CD4-positive, alpha-beta T cell treated with Interleukin-17A for 4 hours (primary cell): ENCODE measurements at places on chromosomes 11 and 22.

DNA sequence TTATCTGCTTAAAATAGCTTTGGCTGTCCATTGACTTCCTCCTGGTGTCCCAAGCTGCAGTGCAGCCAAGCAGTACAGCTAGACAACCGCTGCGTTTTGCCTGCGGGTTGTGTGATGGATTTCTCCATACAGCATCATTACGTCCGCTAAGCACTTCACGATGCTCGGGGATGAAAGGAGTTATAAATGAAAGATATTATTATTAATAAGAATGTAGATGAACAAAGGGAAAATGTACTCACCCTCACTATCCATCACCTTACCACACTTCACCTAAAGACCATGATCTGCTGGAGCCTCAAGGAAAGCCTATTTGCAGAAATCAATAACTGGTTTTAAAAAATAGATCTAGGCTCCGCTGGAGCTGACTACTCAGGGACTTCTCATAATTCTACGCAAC is 509.1 kb downstream of the OPCML start:
- DNase-seq, result no peak

DNA sequence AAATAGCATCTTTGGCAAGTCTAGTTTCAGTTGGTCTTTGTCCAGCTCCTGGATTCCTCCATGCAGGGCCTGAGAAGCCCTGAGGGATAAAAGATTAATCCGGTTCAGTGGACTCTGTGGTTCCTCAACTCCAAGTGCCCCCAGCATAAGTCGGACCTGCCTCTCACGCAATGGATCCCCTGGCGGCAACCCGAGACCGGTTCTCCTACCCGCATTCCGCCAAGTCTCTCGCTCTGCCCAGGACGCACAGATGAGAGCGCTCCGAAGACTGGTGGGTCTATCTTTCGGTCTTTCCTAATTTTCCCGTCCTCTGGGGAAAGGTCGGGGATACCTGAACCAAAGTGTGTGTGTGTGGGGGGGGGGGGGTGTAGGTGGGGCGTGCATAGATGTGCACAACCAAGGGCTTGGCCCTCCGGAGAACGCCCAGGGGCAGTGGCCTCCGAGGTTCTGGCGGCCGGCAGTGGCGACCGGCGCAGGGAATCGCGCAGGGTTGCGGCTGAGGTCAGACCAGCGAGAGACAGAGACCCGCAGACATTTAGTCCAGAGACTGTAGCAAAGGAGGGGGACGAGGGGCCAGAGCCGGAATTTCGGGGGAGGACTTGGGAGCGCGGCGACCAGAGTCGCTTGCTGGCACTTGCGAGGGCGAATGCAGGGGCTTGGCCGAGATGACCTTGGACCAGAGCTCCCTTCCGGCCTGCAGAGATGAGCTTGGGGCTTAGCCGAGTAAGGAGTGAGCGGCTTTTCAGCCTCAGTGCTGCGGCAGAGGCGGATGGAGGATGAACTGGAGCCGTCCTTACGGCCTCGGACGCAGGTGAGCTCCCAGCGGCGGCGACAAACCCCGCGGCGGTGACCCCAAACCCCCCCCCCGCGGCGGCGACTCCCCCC is 712 bp upstream of the SLC2A11 start:
- DNase-seq, result peak; percentile 33

DNA sequence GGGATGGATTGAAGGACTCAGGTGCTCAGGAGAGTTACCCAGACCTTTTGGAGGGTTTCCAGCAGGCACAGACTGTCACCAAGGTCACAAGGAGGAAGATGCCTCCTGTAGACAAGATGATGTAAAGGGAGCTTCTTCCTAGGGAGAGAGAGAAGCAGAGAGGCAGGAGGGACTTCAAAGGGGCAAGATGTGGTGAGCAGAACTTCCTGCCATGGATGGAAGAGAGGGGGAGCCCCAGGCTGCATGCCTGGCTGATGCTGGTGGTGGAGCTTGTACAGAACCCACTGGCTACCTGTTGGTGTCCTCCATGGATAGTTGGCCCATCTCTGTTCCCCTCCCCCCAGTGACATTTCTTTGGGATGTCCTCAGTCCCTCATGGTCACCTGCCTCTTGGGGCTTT is 4.2 kb downstream of the HEPN1 start:
- DNase-seq, result peak; percentile 41

DNA sequence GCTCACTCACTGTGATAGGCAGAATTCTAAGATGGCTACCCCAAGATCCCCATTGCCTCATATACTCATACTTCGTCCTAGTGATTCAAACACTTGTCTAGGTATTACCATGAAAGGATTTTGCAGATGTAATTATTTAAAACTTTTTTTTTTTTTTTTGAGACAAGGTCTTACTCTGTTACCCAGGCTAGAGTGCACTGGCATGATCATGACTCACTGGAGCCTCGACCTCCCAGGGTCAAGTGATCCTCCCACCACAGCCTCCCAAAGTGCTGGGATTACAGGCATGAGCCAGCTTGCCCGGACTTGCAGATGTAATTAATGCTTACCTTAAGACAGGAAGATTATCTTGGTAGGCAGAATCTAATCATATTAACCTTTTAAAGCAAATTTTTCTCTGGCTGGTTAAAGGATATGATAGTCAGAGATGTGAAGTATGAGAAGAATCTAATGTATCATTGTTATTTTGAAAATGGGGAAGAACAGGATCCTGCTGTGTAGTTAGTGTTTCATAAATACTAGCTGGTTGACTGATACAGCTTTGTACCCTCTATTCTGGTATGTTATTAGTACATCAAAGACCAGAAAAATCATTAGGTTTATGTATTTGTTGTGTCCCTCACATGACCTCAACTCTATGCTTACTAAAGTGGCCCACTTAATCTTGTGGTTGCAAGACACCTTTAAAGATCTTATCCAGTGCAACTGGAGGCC is 35.5 kb downstream of the C2CD3 start:
- DNase-seq, result no peak

DNA sequence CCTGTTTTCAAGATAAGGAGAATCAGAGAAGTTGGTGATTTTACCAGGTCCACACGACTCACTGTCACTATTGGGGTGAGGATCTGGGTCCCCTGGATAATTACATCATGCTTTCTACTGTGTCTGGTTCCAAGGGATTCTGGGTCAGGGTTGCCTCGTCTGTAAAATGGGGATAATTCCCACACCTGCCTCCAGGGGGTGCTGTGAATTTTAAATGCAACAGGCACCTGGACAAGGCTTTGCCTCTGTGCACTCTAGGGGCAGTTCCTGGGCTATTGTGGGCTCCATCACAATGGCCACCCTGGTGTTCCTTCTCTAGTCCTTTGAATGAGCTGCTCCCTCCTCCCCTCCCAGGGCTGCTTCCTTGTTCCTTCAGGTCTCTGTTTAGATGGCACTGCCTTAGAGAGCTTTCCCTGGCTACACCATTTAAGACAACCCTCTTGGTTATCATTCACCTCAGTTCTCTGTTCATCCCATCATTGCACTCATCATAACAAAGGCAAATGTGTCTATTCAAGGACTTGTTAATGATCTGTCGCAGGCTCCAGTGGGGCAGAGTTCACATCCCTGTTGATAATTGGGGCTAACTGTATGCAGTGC is 178.6 kb downstream of the MIAT start:
- peak; percentile 45 for DNase-seq

DNA sequence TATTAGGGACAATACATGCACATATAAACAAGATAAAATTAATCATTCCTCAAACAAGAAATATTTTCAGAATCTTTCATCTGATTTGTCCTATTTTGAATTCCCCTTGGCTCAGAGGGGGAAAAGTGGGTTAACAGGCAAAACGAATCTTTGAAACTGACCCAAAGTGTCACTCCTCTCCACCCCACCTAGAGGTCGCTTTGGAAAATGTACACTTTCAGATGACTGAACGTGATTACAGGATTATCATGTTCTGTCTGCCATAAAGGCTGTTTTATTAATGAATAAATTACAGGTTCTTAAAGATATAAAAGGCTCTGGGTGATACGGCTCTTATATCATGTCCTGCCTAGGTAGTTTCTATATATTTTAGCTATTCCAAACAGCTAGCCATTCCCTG is 1735.0 kb downstream of the LRRC4C start:
- DNase-seq, result no peak

DNA sequence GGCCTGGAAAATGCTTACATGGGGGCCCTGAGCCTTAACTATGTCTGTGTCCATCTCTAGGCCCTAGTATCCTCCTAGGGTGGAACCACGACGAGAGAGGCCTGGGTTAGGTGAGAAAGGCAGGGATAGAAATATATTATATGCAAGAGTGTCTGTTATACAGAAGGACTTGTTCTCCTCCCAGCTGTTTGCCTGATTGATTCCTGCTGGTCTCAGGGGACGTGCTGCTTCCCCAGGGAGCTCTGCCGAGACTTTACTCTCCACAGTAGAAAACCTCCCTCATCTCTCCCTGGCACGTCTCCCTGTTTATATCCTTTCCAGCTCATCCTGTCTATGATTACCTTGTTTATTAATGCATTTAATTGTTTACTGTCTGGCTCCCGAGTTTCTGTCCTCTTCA is 132.6 kb downstream of the MIAT start:
- DNase-seq, result no peak

DNA sequence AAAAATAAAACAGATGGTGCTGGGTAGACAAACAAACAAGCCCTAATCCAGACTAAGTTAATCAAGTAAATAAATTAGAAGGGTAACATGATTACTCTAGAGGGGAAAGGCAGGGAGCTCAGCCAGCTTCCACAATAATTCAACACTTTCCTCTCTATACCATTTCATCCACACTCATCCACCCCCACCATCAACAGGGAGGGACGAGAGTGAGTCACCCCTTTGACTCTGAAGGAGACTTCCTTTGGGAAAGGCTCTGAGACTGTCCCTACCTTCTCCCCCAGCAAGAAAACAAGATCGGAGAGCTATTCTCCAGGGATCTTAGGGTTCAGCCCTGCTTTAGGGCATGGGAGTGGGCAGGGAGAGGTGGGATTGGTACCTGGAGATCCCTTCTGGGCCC is 33.1 kb downstream of the TRIM66 start:
- no peak for DNase-seq

GRCh38 chr11:35419830-35420333 is 524 bp upstream of the SLC1A2 start:
- DNase-seq, result no peak

GRCh38 chr11:129259931-129260348 is 67.8 kb upstream of the ARHGAP32 start:
- DNase-seq, result no peak

GRCh38 chr22:31490496-31490925 is 869 bp upstream of the EIF4ENIF1 start:
- DNase-seq, result peak; percentile 65

DNA sequence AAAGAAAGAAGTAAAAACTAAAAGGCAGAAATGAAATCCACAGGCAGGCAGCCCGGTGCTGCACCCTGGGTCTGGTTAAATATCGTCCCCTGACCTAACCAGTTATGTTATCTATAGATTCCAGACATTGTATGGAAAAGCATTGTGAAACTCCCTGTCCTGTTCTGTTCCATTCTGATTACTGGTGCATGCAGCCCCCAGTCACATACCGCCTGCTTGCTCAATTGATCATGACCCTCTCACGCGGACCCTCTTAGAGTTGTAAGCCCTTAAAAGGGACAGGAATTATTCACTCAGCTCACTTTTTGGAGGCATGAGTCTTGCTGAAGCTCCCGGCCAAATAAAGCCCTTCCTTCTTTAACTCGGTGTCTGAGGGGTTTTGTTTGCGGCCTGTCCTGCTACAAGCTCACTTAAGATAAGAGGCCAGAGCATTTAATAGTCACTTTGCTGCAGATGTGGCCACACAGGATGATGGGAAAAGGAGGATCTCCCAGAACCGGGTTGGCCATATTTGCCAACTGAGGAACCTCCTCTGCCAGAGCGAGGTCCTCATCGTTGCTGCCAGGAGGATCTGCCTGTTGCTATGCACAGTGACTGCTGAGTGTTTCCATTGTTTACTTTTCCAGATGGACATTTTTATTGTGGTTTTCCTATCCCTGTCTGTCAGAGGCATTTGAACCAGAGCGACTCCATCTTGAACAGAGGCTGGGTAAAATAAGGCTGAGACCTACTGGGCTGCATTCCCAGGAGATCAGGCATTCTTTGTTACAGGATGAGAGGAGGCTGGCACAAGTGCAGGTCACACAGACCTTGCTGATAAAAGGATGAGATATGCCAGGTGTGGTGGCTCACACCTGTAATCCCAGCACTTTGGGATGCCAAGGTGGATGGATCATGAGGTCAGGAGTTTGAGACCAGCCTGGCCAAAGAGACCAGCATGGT is 10.2 kb downstream of the C11orf96 start:
- no peak for DNase-seq

DNA sequence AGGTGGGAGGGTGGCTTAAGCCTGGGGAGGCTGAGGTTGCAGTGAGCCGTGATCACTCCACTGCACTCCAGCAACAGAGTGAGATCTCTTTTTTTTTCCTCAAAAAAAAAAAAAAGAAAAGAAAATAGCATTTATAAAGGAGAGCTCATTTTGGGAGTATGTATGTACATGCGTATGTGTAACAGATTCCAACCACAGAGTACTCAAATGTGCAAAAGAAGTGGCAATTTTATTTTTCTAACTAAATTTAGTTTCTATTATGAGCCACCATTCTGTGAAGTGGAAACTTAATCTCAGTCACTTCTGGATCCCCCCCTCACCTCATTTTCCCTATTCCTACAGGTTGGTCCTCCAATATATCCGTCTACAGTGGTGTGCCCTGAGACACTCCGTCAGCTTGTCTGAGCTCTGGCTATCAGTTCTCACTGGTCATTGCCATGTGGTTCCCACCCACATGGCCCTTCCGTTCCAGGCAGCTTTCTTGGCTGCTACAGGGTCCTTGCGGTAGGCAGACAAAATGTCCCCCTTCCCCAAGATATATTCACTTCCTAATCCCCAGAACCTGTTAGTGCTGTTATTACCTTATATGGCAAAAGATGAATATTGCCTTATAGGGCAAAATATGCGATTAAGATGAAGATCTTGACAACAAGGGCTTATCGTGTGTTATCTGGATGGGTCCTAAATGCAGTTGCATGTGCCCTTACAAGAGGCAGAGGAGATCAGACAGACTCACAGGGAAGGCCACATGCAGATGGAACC is 35.8 kb upstream of the TSKU start:
- DNase-seq, result no peak

DNA sequence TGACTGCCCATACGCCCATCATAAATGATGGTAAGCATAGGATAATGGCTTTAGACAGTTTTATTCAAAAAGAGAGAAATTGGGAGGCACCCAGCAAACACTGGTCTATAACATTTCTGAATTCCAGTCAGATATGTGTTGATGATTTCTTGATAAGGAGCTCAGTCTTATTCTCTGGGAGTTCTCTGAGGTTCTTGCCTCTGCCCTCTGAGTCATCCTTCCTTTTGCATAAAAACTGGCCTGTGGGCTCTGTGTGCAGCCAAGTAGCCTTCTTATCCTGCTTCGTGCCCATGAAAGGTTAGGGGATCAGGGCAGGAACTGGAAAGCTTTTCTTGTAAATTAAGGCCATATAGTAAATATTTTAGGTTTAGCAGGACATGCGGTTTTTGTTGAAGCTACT is 48.9 kb downstream of the FAR1 start:
- no peak for DNase-seq

DNA sequence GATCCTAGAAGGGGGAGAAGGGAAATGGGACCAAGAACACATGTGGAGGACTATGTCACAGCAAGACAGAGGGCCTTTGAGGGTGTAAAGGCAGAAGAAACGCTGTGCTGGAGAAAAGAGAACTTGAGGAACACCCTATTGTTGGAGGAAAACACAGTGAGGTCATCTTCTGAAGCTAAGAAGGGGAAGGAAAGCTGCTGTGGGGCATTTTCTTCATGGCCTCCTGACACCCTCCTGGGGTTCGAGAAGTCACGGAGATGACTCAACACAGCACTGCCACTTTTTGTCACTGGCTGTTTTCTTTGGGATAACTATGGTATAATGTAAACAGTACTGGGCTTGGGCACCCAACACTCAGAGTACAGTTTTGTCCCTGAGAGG is 492.6 kb upstream of the CADM1 start:
- DNase-seq, result no peak
